Fibroblast of gingiva (primary cell): ENCODE measurements at places on chromosomes 1 and 21.

DNA sequence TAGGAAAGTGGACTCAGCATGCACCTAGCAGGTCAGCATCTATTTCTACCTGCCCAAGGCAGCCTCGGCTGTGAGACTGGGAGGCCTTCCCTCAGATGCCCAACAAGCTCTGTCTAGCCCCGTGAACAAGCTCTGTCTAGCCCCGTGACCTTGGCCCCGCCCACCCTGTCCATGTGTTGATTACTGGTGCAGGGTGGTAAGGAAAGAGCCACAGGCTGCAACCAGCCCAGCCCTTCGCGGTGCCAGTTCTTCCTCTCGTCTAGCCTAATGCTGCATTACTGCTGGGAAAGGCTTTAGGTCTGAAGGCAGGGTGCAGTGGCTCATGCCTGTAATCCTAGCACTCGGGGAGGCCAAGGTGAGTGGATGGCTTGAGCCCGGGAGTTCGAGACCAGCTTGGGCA is 2.2 kb downstream of the GPR153 start:
- DNase-seq = no peak

DNA sequence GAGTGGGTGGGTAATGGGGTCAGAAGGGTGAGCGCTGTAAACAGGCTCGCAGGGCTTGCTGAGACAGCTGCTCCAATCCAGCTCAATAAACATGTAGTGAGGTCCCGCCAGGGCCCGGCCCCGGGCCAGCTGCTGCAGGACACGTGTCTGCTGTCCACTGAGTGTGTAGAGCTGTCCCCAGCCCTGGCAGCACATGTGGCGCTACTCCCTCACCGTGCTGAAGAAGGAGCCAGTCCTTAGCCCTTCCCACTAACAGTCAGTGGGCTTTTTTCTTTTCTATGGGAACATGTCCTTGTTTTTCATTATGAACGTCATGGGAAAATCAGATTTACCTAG is 78.9 kb upstream of the C1orf174 start:
- DNase-seq = no peak

DNA sequence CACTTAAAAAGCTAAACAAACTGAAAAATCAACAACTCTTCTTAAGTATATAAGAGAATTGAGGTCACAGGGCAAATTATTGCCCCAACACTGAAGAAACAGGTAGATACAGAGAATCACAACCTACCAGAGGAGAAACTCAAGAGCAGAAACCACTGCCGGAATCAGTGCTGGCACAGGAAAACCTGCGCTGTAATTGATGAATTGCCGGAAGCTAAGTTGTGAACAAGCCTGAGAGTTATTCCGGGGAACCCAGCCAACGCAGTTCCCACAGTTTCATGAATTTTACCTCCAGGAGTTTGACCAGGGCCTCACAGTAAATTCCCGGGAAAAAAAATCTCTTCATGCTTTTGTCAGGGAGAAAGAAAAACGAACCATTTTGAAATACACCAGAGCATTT is 657.1 kb upstream of the BRINP3 start:
- no peak for DNase-seq

DNA sequence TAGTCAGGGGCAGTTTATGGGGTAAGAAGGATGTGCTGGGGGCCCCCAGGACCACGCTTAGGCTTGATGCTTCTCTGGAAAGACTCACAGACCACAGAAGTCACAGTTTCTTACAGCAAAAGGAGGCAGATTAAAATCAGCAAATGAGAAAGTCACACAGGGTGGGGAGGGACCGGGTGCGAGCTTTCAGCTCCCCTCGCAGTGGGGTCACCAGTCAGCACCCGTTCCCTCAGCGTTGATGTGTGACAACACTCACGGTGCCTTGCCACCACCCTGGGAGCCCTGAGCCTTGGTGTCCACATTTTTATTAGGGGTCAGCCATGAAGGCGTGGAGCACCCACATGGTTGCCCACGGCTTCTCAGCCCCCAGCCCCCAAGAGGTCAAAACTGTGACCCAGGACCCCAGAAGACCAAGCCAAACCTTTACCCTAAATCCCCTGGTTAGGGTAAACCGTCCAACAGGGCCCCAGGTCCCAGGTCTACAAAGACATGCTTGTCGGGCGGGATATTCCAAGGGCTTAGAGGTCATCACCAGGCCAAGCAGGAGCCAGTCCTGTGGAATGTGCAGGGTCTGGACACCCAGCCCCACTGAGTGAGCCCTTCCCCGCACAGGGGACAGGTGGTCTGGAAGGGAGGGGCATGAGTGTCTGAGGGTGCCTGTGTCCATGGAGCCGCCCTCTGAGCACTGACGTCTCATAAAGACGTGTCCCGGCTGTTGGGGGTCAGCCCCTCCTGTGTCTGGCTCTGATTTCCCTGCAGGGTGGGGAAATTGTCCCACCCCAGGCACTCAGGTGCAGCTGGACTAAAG is 64.5 kb upstream of the ABCG1 start:
- no peak for DNase-seq

- no peak for DNase-seq
Measured at GRCh38 chr21:14707511-14708020, 161.5 kb upstream of the SAMSN1 start.

GRCh38 chr1:108100148-108100547 is 100.0 kb downstream of the SLC25A24 start:
- no peak for DNase-seq

- no peak for DNase-seq
Measured at GRCh38 chr1:117270679-117271078, 60.0 kb upstream of the VTCN1 start.

DNA sequence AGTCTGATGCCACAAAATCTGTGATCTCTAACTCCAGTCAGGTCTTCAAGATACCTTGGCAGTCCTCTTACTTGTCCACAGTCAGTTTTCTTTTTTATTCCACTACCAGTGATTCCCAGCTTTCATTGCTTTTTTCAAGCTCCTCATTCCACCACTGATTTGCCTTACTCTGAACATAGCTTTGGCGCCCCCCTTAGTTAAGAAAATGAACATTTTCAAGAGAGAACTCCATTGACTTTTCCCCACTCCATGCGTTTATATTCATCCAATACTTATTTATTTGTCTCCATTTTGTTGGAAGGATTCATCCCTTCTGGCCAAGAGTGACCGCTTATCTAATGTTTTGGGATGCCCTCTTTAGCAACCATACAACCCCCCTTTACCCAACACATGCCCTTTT is 33.9 kb upstream of the IPO9 start:
- peak; percentile 35 for DNase-seq
